Activated CD8-positive, alpha-beta T cell treated with anti-CD3 and anti-CD28 coated beads, Interleukin-2, amount 10 ng/mL, durations not matched to agents 7 days and 5 days (primary cell): ENCODE measurements at places on chromosomes 4 and X.

- peaks cover 2% of the 10 kb centered on the region for H3K27me3 ChIP-seq
- no peaks in the 10 kb centered on the region for H3K36me3 ChIP-seq
- no peak overlapping the region for H3K4me3 ChIP-seq
- H3K4me1 ChIP-seq = no peaks in the 10 kb centered on the region
- H3K27ac ChIP-seq = no peak overlapping the region
- DNase-seq = no peak
Observed at GRCh38 chr4:163071308-163071707, 95.4 kb downstream of the NAF1 start.

DNA sequence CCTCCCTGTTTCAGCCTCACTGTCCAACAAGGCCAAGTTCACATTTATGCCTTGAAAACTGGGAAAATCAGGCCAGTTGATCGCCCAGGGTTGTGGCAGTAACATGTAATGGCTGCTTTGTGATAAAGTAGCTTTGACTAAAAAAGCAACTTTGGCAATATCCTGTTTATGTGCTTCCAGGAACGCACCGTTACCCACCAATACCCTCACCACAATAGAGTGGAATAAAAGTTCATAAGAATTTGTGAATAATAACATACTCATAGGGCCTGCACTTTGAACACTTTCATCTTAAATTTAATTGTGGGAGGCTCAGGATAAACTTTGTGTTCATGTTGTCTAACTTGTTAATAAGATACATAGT lies 80.7 kb upstream of the MAML3 start:
- H3K27ac ChIP-seq = peak overlapping the region; percentile 90
- H3K4me1 ChIP-seq = peaks cover 38% of the 10 kb centered on the region
- peak overlapping the region; percentile 46 for H3K4me3 ChIP-seq

DNA sequence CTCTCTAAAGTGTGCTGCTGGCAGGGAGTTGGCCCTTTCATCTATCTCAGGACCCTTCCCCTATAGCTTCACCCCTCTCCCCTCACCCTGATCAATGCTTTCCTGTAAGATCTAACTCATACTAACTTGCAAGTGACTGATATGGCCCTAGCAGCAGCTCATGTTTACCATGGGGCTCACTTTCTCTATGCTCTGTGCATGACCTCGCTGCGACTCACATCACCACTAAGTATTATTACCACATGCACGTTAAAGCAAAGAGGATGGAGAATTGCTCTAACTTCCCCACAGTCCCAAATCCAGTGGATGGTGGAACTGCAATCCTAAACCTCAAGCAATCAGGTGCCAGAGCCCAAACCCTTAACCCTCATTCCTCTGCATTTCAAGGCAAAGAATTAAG lies 626.6 kb downstream of the MID1IP1 start:
- no peaks in the 10 kb centered on the region for H3K27me3 ChIP-seq
- no peaks in the 10 kb centered on the region for H3K36me3 ChIP-seq
- H3K4me3 ChIP-seq = no peak overlapping the region
- peak overlapping the region; percentile 49 for H3K27ac ChIP-seq
- no peak for DNase-seq

- DNase-seq = no peak
- no peak overlapping the region for H3K27ac ChIP-seq
- no peaks in the 10 kb centered on the region for H3K4me1 ChIP-seq
Observed at GRCh38 chrX:131393426-131393825, 104.3 kb upstream of the IGSF1 start.

GRCh38 chr4:151407466-151408379 lies 1.3 kb upstream of the FHIP1A start:
- H3K27me3 ChIP-seq = peaks cover 56% of the 10 kb centered on the region
- DNase-seq = peak; percentile 59
- peaks cover 25% of the 10 kb centered on the region for H3K4me1 ChIP-seq

DNA sequence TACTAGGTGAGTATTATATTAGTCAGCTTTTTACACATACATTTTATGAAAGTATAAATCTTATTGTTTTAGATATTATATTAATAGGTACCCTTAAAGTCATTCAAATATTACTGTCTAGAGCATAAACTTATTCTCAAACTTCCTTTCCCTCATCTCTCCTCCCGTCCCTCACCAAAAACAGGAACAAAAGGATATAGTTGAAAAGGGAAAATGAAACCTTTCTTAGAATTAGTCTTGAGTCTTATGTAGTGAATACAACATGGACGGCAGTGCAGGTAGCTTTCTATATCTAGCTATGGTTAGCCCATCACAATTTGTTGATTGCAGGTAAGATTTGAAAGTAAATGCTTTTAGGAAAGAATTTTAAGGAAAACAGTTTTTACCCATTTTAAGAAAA lies 65.6 kb downstream of the RBPJ start:
- H3K36me3 ChIP-seq = peaks cover 38% of the 10 kb centered on the region
- H3K27me3 ChIP-seq = no peaks in the 10 kb centered on the region
- no peak for DNase-seq
- no peak overlapping the region for H3K4me3 ChIP-seq
- H3K27ac ChIP-seq = no peak overlapping the region

DNA sequence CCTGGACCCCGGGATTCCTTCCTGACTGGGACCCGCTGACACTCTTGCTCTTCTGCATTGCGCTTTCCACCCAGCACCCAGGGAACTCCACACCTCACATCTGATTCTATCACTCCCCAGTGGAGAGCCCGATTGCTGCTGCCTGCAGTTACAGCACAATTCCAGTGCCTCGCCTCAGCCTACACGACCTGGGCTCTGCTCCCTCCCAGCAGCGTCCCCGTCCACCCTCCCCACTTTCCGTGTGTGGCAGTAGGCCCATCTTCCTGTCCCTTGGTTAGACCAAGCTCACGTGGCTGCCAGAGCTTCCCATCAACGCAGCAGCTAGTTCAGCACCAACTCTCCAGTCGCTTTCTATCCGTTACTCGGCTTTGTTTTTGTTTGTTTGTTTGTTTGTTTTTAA lies 66.6 kb upstream of the SORBS2 start:
- H3K4me3 ChIP-seq = no peak overlapping the region
- H3K36me3 ChIP-seq = no peaks in the 10 kb centered on the region
- peaks cover 2% of the 10 kb centered on the region for H3K27me3 ChIP-seq
- H3K4me1 ChIP-seq = no peaks in the 10 kb centered on the region
- H3K27ac ChIP-seq = no peak overlapping the region

DNA sequence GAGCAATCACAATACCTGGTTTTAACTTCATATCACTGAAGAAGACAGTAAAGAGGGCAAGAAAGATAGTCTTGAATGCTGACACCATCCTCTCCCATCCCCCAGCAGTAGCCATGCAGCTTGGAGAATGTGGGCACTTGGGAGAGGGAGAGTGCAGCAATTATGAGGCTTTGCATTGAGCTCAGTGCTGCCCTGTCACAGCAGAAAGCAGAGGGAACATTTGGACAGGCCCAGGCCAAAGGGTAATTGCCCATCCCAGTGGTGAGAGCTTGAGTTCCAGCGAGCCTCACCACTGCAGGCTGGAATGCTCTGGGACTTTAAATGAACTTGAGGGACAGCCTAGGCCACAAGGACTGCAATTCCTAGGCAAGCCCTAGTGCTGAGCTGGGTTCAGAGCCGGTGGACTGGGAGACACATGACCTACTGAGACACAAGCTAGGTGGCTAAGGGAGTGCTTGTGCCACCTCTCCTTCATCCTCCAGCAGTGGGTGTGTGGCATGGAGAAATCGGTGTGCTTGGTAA lies 36.3 kb downstream of the CORIN start:
- no peaks in the 10 kb centered on the region for H3K4me1 ChIP-seq
- H3K27ac ChIP-seq = no peak overlapping the region
- peaks cover 10% of the 10 kb centered on the region for H3K27me3 ChIP-seq
- no peak for DNase-seq
- H3K4me3 ChIP-seq = no peak overlapping the region
